ENCODE measurements at places on chromosomes 16 and 17. TPM values are rescaled to one million over a fixed set of nuclear protein-coding genes. Genes with fewer than 3 reads are reported as not detected.

Gene DNAAF1
- 0.19 TPM for total RNA-seq

Gene CES5A
- not detected for total RNA-seq

Gene B3GNT9
- total RNA-seq, result 10.4 TPM

DNA sequence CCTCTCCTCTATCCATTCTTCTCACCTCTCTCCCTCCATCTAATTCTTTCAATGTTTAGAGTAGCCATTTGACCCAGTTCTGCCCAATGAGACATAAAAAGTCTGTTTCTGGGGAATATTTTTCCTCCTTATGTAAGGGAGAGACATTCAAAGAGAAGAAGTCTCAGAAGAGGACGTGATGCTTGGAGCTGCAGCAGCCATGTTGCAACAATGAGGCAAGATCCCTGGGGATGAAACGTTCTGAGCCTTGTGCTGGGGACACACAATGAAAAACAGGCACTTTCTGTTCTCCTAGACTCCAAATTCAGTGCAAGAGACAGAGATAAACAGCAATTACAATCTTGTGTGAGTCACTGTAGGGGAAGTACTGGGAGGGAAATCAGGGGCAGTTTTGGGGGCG is 130.8 kb downstream of the FOXL1 start:
- no peak overlapping the region for H3K27ac ChIP-seq
- H3K36me3 ChIP-seq, result no peaks in the 10 kb centered on the region
- H3K4me3 ChIP-seq, result no peak overlapping the region
- H3K27me3 ChIP-seq, result no peaks in the 10 kb centered on the region
- DNase-seq, result no peak
- no peaks in the 10 kb centered on the region for H3K4me1 ChIP-seq

- no peak for DNase-seq
- no peak overlapping the region for H3K27ac ChIP-seq
- no peaks in the 10 kb centered on the region for H3K36me3 ChIP-seq
- no peak overlapping the region for H3K4me3 ChIP-seq
- H3K27me3 ChIP-seq, result no peaks in the 10 kb centered on the region
Measured at GRCh38 chr16:86874141-86874540, 295.8 kb downstream of the FOXL1 start.

DNA sequence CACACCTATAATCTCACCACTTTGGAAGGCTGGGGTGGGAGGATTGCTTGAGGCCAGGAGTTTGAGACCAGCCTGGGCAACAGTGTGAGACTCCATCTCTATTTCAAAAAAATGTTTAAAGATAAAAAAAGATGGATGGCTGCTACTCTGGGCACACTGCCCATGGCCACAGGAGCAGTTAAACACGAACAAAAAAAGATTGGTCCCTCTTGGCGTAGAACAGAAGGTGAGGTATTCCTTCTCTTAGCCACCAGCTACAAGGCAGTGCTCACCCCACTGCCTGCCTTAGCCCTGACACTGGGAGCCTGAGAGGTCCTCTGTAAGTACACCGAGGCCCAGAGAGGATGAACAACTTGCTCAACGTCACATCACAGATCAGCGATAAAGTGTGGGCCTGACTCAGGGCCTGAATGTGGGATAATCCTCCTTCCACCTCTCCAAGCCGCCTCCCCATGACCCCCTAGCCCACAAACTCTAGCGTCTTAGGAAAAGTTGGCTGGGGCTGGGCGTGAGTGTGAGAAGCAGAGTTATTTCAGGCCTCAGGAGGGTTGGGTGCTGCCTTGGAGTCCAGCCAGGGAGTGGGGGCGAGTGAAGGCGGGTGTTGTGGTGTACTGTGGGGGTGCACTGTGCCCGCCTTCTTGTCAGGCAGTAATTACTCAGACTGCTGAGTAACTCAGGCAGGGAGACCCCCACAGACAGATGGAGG is 2.3 kb upstream of the DPH1 start:
- H3K27me3 ChIP-seq, result no peaks in the 10 kb centered on the region
- H3K36me3 ChIP-seq, result no peaks in the 10 kb centered on the region
- DNase-seq, result no peak

DNA sequence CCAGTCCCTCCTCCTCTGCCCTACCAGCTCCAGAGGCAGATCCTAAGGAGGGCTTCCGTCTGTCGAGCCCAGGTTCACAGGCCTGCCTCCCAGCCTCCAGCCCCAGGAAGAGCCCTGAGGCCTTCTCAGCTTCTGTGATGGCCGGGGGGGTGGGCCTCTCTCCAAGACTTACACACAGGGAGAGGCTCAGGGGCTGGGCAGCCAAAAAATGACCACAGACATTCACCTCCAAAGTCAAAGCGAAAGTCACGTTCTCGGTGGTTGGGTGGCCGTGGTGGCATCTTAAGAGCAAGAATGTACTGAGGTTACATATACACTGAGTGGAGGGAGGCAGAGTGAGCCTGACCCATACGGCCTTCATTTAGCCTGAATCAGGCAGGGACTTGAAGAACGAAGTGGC is 119.1 kb downstream of the CCDC182 start:
- no peak overlapping the region for H3K4me3 ChIP-seq
- H3K27me3 ChIP-seq, result no peaks in the 10 kb centered on the region
- no peak overlapping the region for H3K27ac ChIP-seq

GRCh38 chr16:61105544-61105943 is 930.7 kb downstream of the CDH8 start:
- H3K4me1 ChIP-seq, result no peaks in the 10 kb centered on the region
- no peaks in the 10 kb centered on the region for H3K36me3 ChIP-seq
- no peak overlapping the region for H3K27ac ChIP-seq
- H3K27me3 ChIP-seq, result no peaks in the 10 kb centered on the region
- DNase-seq, result no peak
- H3K4me3 ChIP-seq, result no peak overlapping the region

Measured in CD4-positive, alpha-beta memory T cell (primary cell).